Amniotic stem cell (primary cell): ENCODE measurements at places on chromosomes 4 and X.

DNA sequence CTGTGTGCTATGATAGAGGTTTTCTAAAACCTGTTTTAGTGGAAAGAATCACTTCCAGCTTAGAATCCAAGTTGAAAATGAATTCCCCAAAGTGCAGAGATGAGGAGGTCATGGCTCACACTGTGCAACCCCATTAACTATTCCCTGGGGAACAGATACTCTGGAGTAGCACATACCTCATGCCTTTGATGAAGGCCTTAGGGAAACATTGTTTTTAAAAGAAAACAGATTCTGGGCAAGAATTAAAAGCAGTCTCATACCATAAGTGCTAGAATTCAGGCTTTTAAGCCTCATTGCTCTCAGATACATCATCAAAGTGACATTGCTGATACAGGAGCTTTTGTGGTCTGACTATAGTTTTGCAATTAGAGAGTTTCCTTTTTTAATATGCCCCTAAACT lies 115.1 kb downstream of the NDST4 start:
- DNase-seq: no peak

DNA sequence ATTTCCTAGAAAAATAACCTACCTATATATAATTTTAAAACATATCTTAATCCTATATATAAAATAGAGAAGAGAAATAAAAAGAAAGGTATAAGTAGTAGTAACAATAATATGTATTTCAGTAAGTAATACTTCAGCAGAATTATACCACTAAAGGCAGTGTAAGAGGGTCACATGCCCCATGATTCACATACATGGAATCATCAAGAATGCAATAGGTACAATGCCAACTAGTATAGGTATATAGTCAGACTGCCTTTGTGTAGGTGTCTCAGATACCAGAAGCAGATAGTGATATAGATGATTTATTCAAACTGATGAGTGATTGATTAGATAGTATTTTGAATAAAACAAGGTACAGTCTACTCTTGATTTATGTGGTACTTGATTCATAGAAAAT lies 9.4 kb downstream of the AIMP1 start:
- no peak for DNase-seq

GRCh38 chr4:98434816-98435215 lies 173.6 kb downstream of the RAP1GDS1 start:
- no peak for DNase-seq

DNA sequence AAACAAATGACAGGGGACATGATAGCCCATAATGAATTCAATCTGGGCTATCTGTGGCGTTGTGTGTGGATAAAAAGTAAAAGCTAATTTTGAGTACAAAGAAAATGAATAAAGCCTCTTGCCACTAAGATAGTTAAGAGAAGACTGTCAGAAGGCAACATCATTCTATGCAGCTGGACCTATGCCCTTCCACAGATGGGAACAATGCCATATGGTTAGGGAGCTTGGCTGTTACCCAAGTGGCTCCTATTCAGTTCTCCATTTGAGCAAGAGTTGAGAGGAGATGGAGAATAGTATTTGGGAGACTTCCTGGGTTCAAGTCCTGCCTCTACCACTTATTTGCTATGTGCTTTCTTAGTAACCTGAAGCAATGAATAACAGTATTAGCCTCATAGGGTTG lies 107.7 kb downstream of the ANXA3 start:
- no peak for DNase-seq

- DNase-seq: no peak
These were observed 552 bp downstream of the TCEAL9 start for GRCh38 chrX:103356858-103357257.

GRCh38 chrX:26562156-26562555 lies 346.2 kb downstream of the MAGEB5 start:
- no peak for DNase-seq

GRCh38 chrX:68833855-68834331 lies 5.1 kb downstream of the EFNB1 start:
- no peak for DNase-seq

GRCh38 chr4:181756451-181757095 lies 486.6 kb upstream of the TENM3 start:
- no peak for DNase-seq

GRCh38 chr4:70902577-70903290 lies 565 bp downstream of the MOB1B start:
- DNase-seq: no peak
